IMR-90 (cell line): ENCODE measurements at places on chromosomes 7 and 10. TPM values are rescaled to one million over a fixed set of nuclear protein-coding genes. Genes with fewer than 3 reads are reported as not detected.

ATRNL1 gene
- total RNA-seq, result 0.18 and 0.56 TPM in 2 replicates

MMRN2 gene
- total RNA-seq, result 0.56 and 1.8 TPM in 2 replicates

- H3K4me3 ChIP-seq, result no peak overlapping the region
- no peak overlapping the region for H3K27ac ChIP-seq
- no peaks in the 10 kb centered on the region for H3K36me3 ChIP-seq
- H3K27me3 ChIP-seq, result no peaks in the 10 kb centered on the region
- H3K4me1 ChIP-seq, result peaks cover 5% of the 10 kb centered on the region; the same call in 1 of the 2 replicates
Measured at GRCh38 chr10:35392482-35393228, 56.3 kb downstream of the CCNY start.

DNA sequence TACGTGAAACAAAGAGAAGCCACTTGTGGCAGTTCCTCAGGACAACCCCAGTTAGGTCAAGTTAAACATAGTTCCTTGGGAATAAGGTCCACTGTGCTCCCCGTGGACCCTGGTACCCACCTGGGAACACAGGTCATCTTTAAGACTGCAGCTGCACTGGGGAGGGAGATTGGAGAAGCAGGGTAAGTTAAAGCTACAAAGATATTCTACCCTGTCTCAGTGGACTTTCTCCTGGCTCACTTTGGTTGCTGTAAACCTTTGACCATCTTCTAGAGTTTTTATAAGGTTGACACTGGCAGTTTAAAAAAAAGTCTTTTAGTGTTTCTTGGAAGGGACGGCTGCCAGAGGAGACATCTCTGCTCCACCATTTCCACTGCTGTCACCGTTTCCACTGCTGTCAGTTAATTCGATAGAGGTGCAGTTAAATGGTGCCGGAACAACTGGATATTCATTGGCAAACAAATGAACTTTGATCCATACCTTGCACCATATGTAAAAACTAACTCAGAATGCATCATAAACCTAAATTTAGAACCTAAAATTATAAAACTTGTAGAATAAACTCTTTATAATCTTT is 42.5 kb downstream of the LMTK2 start:
- H3K27me3 ChIP-seq, result no peaks in the 10 kb centered on the region
- no peak overlapping the region for H3K27ac ChIP-seq
- no peak for DNase-seq
- H3K4me1 ChIP-seq, result no peaks in the 10 kb centered on the region
- 0 out of 2 replicates have a peak, but pooled peaks cover 7% of the 10 kb centered on the region for H3K36me3 ChIP-seq

CREB5 gene
- 7.3 and 11.1 TPM in 2 replicates for total RNA-seq

ANKRD22 gene
- not detected in 2 replicates for total RNA-seq

DNA sequence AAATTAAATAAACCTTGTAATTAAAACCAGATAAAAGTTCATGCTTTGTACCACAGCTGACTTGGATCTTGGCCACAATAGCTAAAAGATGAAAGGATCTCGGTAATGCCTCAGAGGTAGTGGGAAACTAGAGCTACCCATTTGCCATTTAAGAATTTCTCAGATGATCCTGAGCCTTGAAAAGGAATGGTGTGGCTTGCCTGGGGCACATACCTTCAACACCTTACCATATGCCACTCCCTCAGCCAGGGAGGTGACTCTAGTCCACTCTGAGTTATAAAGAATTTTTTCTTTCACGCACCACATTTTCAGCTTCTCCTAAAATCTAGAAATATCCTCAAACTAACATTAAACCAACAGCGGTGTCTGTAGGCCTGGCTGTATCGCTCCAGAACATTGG is 516.3 kb upstream of the TEX47 start:
- H3K36me3 ChIP-seq, result no peaks in the 10 kb centered on the region
- H3K4me3 ChIP-seq, result no peak overlapping the region
- no peaks in the 10 kb centered on the region for H3K4me1 ChIP-seq
- no peak for DNase-seq
- no peak overlapping the region for H3K27ac ChIP-seq

DNA sequence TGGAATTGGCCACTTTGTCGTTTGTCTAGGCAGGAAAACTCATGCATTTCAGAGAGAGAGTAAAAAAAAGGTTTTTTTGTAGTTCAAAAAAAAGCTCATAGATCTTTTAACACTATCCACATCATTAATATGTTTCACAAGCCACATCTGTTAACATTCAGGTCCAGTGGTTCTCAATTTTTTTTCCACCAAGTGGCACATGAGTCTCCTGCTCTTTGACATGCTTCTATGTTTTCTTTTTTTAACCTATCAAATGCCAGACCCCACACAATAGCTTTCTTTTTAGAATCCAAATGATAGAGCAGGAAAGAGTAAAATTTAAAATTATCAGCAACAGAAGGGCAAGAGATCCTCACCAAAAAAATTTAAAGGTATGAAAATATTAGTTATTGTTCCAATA is 20.3 kb downstream of the NOD1 start:
- H3K4me1 ChIP-seq, result peaks cover 10% of the 10 kb centered on the region

DNA sequence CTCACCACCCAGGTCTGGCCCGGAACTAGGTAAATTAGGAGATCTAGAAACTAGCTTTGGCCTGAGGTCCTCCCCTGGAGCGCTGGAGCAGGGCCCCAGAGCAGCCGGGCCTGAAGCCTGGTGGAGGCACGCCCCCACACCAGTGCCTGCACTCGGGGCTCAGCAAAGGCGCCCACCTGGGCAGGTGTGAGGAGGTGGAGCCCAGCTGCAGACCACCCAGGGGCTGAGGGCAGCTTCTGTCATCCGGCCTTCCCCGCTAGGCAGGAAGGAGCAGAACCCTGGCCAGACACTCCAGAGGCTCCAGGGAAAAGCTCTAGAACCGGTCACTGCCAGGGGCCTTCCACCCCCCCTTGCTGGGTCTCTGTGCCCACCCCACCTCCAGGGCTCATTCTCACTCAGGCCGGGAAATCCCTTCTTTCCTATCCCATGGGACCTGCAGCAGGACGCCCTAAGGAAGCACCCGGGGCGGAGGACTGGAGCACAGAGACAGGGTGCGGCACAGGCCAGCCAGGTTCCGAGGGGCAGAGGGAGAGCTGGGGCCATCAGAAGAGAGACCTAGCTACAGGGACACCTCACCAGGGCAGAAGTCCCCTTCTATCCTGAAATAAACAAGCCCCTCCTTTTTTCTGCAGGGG is 161.2 kb downstream of the NRF1 start:
- H3K4me3 ChIP-seq, result no peak overlapping the region
- no peak overlapping the region for H3K27ac ChIP-seq
- no peak for DNase-seq
- no peaks in the 10 kb centered on the region for H3K36me3 ChIP-seq

DNA sequence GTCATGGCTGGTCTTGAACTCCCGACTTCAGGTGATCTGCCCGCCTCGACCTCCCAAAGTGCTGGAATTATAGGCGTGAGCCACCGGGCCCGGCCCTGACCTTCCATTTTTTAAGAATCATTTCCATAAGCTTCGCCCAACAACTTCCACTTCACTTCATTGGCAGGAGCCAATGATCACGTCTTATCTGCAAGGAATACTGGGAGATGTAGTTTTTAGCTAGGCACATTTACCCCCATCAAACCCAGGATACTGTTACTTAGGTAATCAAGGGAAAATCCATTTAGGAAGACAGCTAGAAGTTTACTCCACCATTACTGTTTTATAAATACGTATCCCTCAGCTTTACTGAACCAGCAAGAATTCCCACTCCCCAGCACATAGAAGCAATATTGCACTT is 3.4 kb upstream of the CDK13 start:
- H3K4me3 ChIP-seq, result no peak overlapping the region
- H3K4me1 ChIP-seq, result peaks cover 2% of the 10 kb centered on the region; the same call in 1 of the 2 replicates
- DNase-seq, result no peak
- no peaks in the 10 kb centered on the region for H3K27me3 ChIP-seq
- H3K27ac ChIP-seq, result no peak overlapping the region
- H3K36me3 ChIP-seq, result peaks cover 1% of the 10 kb centered on the region; the same call in 1 of the 2 replicates

DNA sequence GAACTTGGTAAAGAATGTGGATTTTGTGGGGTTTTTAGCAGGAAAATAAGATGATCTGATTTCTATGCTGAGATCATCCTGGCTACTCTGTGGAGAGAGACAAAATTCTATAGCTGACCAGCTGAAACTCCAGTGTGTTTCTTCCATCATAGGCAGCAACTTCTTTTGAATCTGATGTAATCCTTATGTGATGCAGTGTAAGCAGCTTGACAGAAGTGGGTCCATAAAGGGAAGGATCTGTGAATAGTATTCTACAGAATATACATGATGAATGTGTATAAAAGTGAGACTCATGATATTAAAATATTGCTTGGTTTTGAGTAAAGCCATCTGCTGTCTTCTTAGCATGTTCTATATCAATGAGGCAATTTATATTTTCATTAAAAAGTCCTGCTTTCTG is 4.4 kb downstream of the MYO3A start:
- H3K27me3 ChIP-seq, result no peaks in the 10 kb centered on the region
- no peak overlapping the region for H3K4me3 ChIP-seq
- H3K4me1 ChIP-seq, result no peaks in the 10 kb centered on the region
- no peak overlapping the region for H3K27ac ChIP-seq

DNA sequence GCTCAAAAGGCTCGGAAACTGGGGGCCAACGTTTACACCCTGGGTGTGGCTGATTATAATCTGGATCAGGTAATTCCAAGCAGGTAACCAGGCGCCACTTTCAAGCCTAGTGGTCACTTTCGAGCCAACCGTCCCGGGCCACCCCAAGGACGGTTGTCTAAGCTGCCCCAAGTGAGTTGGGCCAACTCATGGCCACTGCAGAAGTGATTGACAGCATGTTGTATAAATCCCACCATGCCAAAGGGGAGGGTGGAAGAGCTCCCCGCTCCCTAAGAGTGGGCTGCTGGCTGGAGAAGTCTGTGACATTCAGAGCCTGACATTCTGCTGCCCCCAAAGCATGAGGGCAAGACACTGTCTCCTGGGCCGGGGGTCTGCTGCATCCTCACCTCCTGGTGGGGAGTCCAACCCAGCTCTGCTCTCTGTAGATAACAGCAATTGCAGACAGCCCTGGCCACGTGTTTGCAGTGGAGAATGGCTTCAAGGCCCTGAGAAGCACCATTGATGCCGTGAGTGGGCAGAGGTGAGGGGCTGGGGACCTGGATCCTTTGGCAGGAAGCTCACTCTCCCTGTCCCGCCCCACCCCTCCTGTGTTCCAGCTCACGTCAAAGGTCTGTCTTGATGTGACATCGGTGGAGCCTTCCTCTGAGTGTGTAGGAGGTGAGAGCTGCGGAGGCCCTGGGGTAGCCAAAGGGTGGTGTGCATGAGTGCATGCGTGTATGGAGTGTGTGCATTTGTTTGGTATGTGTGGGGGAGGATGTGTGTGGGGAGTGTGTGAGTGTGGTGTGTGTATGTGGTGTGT is 10.8 kb downstream of the ANTXRL start:
- no peak for DNase-seq
- no peak overlapping the region for H3K4me3 ChIP-seq
- H3K36me3 ChIP-seq, result no peaks in the 10 kb centered on the region
- no peaks in the 10 kb centered on the region for H3K4me1 ChIP-seq

LARP4B gene
- total RNA-seq, result 25.5 and 30.8 TPM in 2 replicates

- peak; percentile 28 for DNase-seq
- no peak overlapping the region for H3K4me3 ChIP-seq
- no peaks in the 10 kb centered on the region for H3K27me3 ChIP-seq
- no peaks in the 10 kb centered on the region for H3K36me3 ChIP-seq
- H3K27ac ChIP-seq, result no peak overlapping the region
- H3K4me1 ChIP-seq, result peaks cover 2% of the 10 kb centered on the region; the same call in 1 of the 2 replicates
Measured at GRCh38 chr10:3672220-3672619, 112.8 kb downstream of the KLF6 start.

PVRIG gene
- not detected in 2 replicates for total RNA-seq

DNA sequence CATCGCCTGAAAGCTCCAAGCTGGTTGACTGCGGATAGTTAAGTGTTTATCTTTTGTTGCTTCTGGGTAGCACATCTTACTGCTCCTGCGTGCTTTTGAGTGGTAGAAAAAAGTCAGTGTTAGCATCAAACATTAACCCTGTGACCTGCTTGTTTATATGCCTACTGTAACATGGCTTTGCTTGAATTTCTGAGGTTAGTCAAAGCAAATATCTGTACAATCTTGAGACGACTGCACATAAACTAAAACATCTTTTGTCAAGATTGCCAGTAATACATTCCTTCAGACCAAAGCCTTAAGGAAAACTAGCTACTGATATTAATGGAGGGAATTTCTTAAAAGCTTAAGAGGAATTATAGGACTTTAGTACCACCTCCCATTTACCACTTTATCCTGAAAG is 163.7 kb downstream of the BAMBI start:
- H3K27ac ChIP-seq, result peak overlapping the region; percentile 81; the same call in 1 of the 2 replicates
- no peaks in the 10 kb centered on the region for H3K27me3 ChIP-seq
- H3K36me3 ChIP-seq, result no peaks in the 10 kb centered on the region
- no peak overlapping the region for H3K4me3 ChIP-seq
- peaks cover 13% of the 10 kb centered on the region for H3K4me1 ChIP-seq

ESYT2 gene
- 64.4 and 69.9 TPM in 2 replicates for total RNA-seq

DNA sequence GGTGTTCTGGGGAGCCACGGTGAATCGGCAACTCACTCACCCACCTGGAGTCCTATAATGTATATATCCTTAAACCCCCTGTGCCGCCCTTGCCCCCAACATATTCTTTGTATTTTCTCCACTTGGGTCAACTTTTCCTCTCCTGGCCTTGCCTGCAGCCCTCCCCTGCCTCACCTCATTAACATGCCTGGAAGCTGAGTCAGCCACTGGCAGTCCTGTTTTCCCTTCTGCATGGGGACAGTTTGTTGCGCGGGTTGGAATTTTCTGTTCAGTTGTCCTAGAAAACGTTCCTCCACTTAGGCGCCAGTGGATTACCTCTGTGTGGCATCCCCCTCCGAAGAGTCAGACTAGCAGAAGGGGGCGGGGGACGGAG is 97.4 kb downstream of the C10orf105 start:
- H3K27me3 ChIP-seq, result peaks cover 18% of the 10 kb centered on the region; the same call in 1 of the 2 replicates
- peak; percentile 36 for DNase-seq
- H3K4me1 ChIP-seq, result peaks cover 6% of the 10 kb centered on the region; the same call in 1 of the 2 replicates
- no peak overlapping the region for H3K27ac ChIP-seq

GRCh38 chr10:74194545-74194944 is 43.5 kb downstream of the ADK start:
- no peaks in the 10 kb centered on the region for H3K36me3 ChIP-seq
- H3K27ac ChIP-seq, result no peak overlapping the region
- DNase-seq, result peak; percentile 82
- no peak overlapping the region for H3K4me3 ChIP-seq

TRIM73 gene
- total RNA-seq, result 0.18 and 0.28 TPM in 2 replicates

DNA sequence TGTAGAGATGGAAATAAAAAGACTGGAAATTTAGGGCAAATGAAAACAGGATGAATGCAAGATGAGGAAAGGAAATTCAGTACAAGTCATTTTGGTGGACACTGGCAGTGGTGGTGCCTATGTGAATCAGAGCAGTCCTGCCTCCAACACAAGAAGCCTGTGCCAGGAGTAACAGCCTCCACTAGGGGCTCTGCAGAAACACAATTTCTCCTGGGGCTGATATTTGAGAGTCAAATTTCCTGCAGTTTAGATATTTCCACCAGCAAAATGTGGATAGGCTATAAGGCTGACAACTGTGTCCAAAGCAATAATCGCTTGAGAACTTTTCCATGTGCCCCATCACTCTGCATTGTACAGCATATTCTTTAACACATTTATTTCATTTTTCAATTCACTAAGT is 4.7 kb upstream of the PLXDC2 start:
- H3K36me3 ChIP-seq, result no peaks in the 10 kb centered on the region
- peaks cover 3% of the 10 kb centered on the region; the same call in 1 of the 2 replicates for H3K27me3 ChIP-seq
- H3K4me1 ChIP-seq, result no peaks in the 10 kb centered on the region
- no peak overlapping the region for H3K4me3 ChIP-seq
- DNase-seq, result peak; percentile 33

GRCh38 chr10:92042541-92042940 is 119.0 kb downstream of the BTAF1 start:
- H3K27me3 ChIP-seq, result no peaks in the 10 kb centered on the region
- H3K4me3 ChIP-seq, result no peak overlapping the region
- H3K27ac ChIP-seq, result no peak overlapping the region
- no peaks in the 10 kb centered on the region for H3K36me3 ChIP-seq
- DNase-seq, result no peak
